ENCODE measurements at places on chromosomes 5 and 9.

- DNase-seq = no peak
These were observed 54.3 kb downstream of the NR6A1 start for GRCh38 chr9:124716808-124717207.

GRCh38 chr5:154782326-154782725 lies 27.1 kb downstream of the LARP1 start:
- DNase-seq = no peak

DNA sequence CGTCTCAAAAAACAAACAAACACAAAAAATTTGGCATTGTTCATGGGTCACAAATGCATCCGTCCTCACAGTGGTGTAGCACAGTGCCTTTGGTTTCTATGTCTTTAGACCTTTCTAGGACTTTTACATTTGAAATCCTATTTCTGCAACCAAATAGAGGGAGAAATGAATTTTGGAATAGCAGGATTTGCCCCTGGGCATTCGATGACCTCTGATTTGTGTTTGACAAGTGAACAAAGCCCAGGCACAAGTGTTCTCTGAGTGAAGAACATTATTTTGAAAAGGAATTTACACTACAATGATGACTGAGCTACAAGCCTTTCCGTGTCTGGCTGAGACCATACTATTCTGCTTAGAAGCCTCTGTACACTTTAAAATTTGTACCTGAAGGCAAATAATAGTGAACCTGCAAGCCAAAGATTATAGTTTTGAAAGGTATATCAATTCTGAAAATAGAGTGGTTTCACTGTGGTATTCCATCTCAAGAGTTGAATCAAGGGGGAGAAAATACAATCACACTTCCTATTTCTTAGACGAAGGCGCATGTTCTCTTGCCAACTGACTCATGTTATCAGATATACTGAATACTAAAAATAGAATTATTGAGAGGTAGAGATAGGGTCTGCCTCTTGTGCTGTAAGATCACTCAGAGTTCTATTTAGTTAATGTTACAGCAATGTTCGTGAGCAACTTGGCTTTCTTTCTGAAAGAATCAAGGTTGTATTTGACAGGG lies 297.6 kb downstream of the KDM4C start:
- no peak for DNase-seq

DNA sequence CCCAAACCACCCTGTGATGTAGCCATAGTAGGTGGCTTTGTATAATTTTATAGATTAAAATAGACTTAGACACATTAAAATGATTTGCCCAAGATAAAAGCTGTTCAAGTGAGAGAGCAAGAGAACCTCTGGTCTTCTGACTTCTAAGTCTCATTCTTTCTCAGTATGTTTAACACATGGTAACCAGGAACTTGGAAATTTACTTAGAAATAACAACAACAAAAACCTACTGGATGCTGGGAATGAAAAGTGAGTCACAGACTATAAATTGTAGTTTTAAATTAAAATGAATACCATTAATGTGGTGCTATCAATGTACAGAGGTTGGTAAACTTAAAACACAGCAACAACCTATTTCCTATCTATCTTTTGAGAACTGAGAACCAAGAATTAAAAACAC lies 30.4 kb downstream of the HMGCR start:
- no peak for DNase-seq

GRCh38 chr5:79396265-79396664 lies 117.7 kb downstream of the HOMER1 start:
- no peak for DNase-seq

DNA sequence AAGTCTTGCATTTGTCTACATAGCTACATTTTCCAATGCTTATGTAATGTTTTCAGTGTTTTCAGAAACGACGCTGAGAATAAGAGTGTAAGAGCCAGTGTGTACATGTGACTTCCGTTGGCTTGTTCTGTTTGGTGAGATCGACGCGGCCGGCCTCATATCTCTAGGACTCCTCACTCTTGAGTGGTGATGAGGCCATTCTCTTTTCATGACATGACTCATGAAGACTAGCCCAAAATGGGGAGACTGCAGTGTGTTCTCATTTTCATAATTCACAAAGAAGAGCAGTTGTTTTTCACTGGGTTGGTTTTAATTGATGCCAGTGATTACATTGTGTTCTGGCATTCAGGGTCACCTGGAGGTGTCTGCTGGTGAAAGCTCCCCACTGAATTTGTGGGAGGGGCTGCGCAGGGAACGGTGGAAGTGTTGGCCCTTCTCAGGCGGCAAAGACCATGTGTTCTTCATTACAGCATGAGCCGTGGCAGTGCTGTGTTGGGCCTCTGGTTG lies 131.5 kb upstream of the OTULINL start:
- peak; percentile 70 for DNase-seq

DNA sequence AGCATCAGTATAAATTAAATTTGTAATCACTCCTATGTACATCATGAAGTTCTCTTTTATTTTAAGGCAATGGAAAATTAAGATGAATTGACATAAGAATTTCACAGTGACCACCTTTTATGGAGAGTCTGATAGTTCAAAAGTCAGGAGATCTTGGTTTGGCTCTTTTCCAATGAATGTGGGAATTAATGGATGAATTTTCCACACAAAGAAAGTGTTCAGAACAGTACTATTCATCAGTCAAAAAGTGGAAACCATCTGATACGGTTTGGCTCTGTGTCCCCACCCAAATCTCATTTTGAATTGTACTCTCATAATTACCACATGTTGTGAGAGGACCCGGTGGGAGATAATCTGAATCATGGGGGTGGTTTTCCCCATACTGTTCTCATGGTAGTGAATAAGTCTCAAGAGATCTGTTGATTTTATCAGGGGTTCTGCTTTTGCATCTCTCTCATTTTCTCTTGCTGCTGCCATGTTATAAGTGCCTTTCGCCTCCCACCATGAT lies 24.5 kb downstream of the CCDC125 start:
- DNase-seq = no peak

- DNase-seq = no peak
These were observed 88.0 kb downstream of the PDZD2 start for GRCh38 chr5:31726952-31727351.

DNA sequence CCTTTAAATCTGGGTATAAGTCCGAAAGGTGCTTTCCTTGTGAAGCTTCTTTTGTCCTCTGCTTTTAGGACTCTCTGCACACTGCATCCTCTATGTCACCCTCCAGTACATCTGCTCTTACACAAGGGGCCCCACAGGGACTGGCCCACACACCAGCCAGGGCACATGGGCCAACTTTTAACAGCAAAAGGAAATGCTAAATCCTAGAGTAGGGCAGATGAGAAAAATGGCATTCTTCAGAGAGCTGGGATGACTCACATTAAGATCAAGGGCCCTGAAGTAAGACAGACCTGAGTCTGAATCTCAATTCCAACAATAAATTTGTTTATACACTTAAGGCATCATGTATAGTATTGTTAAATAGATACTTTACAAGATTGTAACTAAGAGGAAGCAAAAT lies 40.3 kb upstream of the CDKN2B start:
- DNase-seq = no peak

DNA sequence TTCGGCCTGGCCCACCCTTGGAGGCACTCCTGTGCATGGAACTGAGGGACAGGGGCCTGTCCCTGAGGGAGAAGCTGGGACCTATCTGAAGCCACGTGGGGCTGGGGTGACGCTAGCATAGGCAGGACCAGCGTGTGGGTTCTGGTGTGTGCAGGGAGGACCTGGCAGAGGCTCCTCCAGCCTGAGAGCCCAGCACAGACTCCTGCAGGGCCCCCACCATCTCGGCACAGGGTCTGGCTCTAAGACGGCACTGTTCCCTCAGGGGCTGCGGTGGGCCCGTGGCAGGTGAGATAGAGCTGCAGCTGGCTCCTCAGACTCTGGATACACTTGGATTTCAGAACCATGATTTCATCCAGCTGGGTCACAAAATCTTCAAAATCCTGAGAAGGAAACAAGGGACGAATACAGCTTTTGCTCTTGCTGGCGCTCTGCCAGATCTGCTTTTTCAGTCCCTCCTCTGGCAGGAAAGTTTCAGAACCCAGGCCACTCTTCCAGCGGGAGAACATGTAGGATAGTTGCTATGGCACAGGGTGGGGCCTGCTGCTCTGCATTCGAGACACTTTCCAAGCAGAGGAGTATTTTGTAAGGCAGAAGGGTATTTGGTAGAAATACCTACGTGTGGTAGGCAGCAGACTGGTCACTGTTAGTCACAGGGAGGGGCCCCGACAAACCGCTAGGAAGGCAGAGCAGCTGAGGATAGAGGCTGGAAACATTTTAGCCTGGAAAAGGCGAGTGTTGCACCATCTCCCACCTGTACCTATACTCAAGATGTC lies 74.7 kb downstream of the KIF24 start:
- DNase-seq = no peak

DNA sequence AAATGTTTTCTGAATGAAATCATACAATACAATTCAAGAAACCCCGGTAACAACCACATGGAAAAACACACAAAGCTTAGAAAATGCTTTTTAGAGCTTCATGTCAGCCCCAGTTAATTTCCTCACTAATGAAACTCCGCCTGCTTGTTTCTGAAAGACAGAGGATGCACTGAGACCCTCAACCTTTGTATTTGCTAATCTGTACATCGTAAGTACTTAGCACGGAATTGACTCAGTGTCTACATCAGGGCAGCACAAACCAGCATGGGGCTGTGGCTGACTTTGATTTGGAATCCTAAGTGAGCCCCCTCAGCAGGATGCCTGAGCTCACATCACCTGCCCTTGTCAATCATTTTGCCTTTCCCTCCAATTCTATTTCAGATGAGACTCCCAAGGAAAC lies 499.1 kb upstream of the MPDZ start:
- peak; percentile 51 for DNase-seq

DNA sequence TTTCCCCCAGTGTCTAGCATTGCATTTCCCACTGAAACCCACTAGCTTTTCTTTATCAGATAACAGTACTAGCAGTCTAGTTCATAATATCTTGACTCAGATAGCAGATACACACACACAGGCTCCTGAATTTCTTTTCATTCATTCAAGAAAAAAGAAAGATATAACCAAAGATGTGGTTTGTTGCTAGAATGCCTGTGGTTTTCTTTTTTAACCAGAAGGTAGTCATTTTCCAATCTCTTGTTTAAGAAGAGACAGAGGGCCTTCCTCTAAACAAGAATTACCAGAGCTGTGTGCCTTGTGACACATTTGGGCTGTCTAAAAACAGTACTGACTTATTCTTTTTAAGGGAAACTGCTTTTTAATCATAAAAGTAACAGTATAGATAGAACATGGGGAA lies 167.3 kb downstream of the PJA2 start:
- no peak for DNase-seq

DNA sequence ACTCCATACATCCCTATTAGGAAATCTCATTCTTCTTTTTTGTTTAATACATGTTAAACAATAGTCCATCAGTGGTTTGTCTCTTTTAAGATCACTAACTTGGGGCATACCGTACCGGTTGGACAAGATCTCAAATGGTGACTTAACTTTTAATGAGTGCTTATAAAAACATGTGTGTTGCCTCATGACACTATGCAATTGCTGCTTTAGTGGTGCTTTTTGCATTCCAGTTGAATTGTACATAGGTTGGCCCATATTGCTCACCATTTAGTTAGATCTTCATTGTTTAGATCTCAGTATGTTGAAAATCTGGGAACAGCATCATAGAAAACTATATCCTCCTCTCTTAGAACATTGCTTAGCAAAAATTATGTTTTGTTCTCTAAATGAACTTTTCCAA lies 17.8 kb downstream of the C9orf85 start:
- no peak for DNase-seq

GRCh38 chr9:3435732-3436131 lies 90.1 kb downstream of the RFX3 start:
- no peak for DNase-seq

DNA sequence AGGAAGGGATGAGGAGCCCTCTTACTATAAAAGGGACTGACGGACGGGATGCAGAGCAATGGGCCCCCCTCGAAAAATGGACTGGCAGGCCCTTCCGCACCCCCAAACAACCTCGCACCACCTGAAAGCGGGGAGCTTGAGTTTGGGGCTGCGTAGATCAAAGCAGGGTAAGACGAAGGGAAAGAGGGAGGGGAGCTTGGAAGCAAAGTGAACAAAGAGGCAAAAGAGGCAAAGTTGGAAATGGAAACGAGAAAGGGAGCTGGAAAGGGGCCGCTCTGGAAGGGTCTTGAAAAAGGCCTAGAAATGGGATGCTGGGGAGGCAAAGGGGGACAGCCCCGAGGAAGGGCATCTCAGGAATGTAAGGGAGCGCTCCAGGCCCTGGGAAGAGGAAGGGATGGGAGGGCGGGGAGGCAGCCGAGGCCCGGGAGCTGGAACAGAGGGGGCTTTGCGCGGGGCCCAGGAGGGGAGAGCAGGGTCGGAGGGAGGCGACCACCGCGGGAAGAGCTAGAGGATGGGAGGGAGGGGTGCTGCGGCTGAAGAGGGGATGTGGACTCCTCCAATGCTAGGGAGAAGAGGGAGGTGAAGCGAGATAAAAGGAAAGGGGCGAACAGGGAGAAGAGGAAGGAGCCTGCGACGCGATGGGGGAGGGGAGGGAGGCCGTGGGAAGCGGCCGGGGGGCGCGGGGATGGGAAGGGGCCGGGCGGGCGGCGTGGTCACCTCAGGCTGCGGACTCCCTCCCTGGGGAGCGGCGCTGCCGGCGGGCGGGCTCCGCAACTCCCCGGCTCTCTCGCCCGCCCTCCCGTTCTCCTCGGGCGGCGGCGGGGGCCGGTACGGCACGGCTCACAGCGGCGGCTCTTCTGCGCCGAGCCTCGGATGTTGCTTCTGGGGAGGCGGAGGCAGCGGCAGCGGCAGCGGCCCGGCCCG lies 577 bp downstream of the RNF145 start:
- peak; percentile 62 for DNase-seq

- DNase-seq = peak; percentile 52
These were observed at the start of gene TENT4A for GRCh38 chr5:6713274-6714225. TSS of gene TENT4A (plus strand) at chr5:6713432. CDS start at chr5:6713984, 552 bp downstream.

DNA sequence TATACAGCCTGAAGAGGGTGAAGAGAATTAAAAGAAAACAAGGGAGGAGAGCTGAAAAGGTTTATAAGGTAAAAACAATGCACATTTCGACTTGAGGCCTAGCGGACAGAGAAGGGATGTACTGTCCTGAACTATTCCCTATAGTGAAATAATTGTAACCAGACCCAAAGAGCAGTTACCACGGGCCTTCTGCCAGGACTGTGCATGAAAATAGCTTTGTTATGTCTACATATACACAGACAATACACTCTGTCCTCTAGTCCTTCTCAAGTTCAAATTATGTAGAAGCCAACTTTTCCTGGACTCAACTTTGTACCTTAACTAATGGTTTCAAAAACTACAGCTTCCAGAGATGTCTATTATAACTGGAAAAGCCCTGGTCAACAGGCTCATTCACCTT lies 223.7 kb downstream of the PCSK5 start:
- peak; percentile 81 for DNase-seq
